ENCODE measurements at places on chromosomes 7 and 10. TPM values are rescaled to one million over a fixed set of nuclear protein-coding genes. Genes with fewer than 3 reads are reported as not detected.

DNA sequence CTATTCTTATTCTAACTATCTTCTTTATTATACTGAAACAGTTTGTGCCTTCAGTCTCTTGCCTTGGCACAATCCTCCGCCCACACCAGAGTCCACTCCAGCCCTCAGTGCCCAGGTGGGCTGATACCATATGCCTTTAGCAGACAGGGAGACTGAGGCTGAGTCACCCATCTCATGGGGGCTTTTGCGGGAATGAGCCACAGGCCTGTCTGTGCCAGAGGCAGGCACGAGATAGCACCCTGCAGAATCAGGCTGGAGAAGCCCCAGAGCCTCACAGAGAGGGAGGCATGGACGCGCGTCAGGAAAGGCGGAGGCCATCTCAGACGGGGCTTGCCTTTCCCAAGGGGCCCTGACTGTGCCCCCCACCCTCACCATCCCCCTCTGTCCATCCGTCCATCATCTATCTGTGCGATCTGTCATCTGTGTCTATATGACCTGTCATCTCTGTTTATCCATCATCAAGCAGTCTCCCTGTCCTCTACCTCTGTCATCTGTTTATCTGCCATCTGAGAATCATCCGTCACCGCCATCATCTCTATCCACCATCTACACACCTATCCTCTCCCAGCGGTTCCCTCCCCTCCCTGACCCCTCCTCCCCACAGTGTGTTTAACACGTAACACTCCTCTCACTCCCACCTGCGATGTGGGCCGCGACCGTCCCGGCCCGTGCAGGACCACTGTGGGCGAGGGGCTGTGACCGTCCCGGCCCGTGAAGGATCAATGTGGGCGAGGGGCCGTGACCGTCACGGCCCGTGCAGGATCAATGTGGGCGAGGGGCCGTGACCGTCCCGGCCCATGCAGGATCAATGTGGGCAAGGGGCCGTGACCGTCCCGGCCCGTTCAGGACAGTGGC, 7.3 kb upstream of the ADAP1 start:
- no peak for DNase-seq

Gene CRHR2
- not detected for total RNA-seq

- DNase-seq = no peak
Observed at GRCh38 chr10:22601618-22602017, 112.8 kb downstream of the PIP4K2A start.

Gene TRPV6
- total RNA-seq = not detected

DNA sequence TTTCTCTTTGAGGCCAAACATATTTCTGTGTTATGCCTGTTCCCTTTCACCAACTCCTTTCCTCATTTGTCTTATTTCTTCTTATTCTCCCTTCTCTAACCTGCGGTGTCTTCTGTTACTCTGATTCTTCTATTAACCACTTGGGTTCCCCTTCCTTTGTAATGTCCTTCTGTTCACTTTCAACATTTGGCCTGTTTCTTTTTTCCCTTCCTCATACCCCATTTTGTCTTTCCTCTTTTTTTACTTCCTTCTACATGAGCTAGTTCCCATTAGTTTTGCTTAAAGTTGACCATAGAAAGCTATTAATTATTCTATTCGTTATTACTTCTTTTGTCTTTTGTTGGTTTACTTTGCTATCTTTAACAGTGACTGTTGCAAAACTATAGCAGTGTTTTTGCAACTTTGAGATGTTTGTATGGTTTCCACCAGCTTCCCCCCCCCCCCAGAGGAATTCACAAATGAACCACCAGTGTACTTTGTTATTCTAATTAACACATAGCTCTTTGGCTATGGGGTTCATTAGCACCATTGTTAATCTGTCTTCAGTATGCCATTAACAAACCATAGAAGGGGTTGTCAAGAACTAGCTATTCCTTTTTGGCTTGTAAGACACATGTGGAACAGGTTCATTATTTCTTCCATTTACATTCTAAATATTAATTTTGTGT, 2.9 kb downstream of the LRGUK start:
- DNase-seq = no peak

DNA sequence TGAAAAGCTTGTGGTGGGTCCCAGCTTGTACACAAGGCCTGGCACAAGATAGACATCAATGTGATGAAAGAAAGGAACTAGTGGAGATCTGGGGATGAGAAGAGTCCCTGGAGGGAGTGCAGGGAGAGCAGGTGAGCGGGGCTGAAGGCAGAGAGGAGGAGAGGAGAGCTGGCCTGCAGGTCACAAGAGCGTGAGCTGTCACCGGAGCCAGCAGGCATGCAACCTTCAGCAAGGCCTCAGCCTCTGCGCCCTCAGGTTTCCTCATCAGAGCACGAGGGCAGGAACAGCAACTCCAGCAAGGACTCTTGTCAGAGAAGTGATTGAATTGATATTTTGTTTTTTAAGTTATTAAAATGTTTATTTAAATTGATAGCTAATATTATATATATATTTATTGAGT, 188.6 kb downstream of the CXCL12 start:
- DNase-seq = no peak

Gene ITGA8
- 0.23 TPM for total RNA-seq

Gene EIF4H
- 481 TPM for total RNA-seq

DNA sequence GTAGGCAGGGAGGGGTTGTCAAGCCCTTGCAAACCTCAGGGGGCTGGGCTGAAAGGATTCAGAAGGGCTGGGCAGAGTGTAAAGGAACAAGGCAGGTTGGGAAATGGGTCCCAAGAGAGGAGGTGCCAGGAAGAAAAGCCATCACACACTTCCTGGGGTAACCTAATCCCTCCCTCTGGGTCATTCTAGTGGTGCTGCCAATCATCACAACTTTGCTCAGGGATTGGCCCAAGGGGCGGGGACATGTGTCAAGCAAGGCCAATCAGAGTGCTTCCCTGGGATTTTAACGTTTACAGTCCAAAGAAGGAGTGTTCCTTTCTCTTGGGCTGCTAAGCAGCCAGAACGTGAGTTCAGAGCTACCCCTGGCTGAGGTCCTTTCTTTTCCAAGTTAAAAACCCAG, 57.1 kb upstream of the NPTX2 start:
- DNase-seq = no peak

GRCh38 chr7:16638282-16639280, 7.0 kb downstream of the ANKMY2 start:
- no peak for DNase-seq

DNA sequence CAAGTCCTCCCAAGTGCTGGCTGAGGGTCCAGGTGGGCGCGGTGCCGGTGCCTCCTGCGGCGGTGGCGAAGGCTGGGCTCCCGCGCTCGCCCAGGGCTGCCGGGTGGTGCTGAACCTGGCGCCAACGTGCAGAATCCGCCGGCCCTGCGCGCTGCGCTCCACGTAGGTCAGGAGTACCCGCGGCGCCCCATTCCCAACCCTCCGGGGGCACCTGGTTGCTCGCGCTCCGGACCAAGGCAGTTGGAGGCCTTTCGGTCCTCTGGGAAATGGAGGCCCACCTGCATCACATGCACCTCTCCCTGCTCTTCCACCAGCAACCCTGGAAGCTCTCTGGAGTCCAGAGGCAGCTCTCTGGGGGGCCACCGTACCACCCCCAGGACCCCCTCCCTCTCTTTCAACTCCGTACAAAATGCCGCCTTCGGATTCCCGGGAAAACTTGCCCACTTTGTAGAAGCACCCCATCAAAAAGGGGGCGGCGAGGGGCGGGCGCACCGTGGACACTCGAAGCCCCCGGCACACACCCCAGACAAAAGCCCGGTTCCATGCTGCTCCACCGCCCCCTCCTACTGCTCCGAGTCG, 745 bp downstream of the SLC16A9 start:
- no peak for DNase-seq

DNA sequence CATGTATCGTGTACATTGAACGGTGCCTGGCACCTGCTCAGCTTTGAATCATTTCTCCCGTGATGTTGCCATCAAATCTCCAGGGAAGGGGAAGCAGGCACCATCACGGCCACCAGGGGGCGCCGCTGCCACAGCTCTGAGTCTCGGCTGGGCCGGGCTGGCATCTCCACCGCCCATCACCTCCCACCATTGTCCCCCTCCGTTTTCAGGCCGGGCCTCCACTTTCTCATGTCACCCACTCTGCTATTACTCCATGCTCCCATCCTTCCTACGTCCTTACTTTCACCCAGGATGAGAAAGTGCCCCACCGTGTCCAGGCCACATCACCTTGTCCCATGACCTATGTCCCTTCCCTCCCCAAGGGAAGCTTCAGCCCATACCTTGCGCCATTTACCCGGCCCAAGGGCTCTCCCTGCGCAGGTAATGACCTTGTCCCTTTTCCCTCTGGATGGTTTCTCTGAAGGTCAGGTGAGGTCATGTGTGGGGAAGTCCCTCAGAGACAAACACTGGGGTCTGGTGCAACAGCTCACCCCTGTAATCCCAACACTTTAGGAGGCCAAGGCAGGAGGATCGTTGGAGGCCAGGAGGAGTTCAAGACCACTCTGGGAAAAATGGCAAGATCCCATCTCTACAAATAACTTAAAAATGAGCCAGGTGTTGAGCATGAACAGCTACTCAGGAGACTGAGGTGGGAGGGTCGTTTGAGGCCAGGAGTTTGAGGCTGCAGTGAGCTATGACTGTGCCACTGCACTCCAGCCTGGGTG, 31.8 kb upstream of the OCM2 start:
- DNase-seq = peak; percentile 81

GRCh38 chr7:119482209-119482608, 790.8 kb upstream of the KCND2 start:
- DNase-seq = no peak

Gene PHTF2
- total RNA-seq = 20.0 TPM

DNA sequence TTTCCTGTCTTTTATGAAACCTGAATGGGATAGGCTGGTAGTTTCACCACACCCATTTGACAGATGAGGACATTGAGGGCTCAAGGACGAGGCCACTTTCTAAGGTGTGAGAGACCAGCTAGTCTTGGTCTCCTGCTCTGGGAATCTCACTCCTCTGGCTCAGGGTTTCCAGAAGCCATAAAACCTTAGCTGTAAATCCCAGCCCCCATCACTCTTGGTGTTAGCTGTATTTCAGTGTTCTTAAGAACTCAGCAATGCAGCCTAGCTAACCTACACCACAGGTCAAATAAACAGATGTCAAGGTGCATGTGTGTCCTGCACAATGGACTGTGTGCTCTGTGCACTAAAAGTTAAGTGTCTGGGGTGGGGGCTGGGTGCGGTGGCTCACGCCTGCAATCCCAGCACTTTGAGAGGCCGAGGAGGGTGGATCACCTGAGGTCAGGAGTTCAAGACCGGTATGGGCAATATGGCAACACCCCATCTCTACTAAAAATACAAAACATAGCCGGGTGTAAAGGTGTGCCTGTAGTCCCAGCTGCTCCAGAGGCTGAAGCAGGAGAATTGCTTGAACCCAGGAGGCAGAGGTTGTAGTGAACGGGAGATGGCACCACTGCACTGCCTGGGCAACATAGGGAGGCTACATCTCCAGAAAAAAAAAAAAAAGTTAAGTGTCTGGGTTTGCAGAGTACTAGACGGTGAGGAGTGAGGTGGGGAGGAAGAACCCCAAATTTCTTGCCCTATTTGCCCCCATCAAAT, 567 bp upstream of the EPO start:
- peak; percentile 14 for DNase-seq

Gene EMX2
- 0.09 TPM for total RNA-seq

DNA sequence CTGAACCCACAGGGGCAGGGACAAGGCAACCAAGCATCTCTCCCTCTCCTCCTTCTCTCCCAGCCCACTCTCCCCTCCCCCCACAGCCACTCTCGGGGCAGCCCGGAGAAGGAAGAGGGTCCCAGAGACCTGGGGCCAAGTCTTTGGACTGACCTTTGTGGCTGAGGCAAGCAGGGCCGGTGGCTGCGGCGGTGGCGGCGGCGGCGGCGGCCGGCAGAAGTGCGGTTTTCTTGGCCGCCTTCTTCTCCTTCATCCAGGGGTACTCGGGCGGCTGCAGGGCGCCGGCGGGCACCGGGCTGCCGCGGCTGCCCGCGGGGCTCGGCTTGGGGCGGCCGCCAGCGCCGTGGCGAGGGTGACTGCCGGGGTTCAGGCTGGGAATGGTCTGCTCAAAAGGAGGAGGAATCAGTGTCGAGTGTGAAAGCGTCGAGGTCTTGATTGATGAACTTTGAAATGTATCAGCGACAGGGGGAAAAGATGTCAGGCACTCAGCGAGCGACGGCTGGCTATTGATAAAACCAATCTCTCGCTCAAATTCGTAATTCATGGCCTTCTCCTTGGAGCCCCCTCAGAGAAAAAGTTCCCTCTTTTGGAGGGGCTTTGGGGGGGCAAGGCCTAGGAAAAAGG, 414 bp downstream of the HOXA2 start:
- peak; percentile 17 for DNase-seq

Gene GDF2
- total RNA-seq = not detected

Gene NEURL1
- not detected for total RNA-seq

DNA sequence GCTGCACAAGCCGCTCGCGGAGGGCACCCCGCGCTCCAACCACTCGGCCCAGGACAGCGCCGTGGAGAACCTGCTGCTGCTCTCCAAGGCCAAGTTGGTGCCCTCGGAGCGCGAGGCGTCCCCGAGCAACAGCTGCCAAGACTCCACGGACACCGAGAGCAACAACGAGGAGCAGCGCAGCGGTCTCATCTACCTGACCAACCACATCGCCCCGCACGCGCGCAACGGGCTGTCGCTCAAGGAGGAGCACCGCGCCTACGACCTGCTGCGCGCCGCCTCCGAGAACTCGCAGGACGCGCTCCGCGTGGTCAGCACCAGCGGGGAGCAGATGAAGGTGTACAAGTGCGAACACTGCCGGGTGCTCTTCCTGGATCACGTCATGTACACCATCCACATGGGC, 50.0 kb downstream of the FIGNL1 start:
- no peak for DNase-seq

Gene HOXA10
- 3.7 TPM for total RNA-seq

GRCh38 chr10:18140149-18140956, at the start of gene CACNB2:
Gene CACNB2, plus strand, starts transcription at chr10:18140424.
- DNase-seq = peak; percentile 21

Gene MOGAT3
- not detected for total RNA-seq

GRCh38 chr10:50470798-50471582, 152.8 kb downstream of the SGMS1 start:
- DNase-seq = no peak

GRCh38 chr7:45390180-45390579, 184.0 kb upstream of the ADCY1 start:
- DNase-seq = no peak

GRCh38 chr10:70433581-70434280, 7.8 kb downstream of the NODAL start:
- no peak for DNase-seq

Gene BLVRA
- total RNA-seq = 22.8 TPM

GRCh38 chr7:51180092-51180491, 136.5 kb downstream of the COBL start:
- no peak for DNase-seq

- DNase-seq = no peak
Observed at GRCh38 chr10:56222237-56222636, 138.8 kb downstream of the ZWINT start.

Gene FHIP2A
- 34.9 TPM for total RNA-seq

Gene TMEM236
- 0.17 TPM for total RNA-seq

Gene TMEM168
- 16.8 TPM for total RNA-seq

DNA sequence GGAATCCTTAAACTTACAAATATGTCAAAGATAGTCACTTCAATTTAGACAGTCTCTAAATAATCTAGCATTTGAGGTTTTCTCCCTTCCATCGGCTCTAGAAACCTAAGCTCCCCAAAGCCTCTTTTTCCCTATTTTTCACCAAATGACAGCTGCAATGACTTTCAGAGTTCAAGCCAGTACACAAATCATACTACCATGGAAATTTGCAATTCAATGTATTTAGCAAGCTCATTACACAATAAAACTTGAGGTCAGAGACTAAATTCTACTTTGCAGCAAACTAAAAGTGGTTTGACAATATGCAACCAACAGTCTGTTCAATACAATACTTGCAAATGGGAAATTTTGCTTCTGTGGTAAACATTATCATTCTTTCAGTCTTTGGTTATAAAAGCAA, 80.3 kb downstream of the SKIDA1 start:
- no peak for DNase-seq

Gene PI4K2A
- 19.7 TPM for total RNA-seq

GRCh38 chr7:142381727-142382390, 124.0 kb upstream of the PRSS58 start:
- no peak for DNase-seq

Data from dermis blood vessel endothelial cell (primary cell).